ENCODE measurements at places on chromosomes 12 and 14.

DNA sequence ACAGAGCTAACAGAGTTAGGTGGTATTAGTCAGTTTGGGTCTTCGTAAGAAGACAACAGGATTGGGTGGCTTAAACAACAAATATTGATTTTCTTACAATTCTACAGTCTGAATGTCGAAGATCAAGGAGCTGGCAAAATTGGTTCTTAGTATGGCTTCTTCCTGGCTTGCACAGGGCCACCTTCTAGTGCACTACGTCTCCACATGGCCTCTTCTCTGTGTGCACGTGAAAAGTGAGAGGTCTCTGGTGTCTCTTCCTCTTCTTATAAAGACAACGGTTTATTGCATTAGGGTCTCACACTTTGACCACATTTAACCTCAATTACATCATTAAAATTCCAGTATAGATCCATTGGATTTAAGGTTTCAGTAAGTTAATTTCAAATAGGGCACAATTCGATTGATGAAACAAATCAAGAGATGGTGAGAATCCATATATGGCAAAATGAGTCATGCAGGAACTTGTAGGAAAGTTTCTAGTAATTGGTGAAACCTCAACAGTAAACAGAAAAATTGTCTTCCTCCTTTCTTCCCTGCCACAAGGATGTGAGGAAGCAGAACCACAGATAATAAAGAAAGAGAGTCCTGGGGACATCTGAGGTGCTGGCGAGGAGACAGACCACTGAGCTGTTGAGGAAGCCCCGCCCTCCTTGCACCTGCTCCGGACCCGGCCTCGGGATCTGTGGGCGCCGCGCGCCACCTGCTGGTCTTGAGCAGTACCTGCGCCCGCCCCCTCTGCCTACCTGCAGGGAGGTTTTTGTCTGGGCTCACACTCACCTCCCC lies 846.7 kb downstream of the TMEM121 start:
- peak; percentile 72 for DNase-seq

DNA sequence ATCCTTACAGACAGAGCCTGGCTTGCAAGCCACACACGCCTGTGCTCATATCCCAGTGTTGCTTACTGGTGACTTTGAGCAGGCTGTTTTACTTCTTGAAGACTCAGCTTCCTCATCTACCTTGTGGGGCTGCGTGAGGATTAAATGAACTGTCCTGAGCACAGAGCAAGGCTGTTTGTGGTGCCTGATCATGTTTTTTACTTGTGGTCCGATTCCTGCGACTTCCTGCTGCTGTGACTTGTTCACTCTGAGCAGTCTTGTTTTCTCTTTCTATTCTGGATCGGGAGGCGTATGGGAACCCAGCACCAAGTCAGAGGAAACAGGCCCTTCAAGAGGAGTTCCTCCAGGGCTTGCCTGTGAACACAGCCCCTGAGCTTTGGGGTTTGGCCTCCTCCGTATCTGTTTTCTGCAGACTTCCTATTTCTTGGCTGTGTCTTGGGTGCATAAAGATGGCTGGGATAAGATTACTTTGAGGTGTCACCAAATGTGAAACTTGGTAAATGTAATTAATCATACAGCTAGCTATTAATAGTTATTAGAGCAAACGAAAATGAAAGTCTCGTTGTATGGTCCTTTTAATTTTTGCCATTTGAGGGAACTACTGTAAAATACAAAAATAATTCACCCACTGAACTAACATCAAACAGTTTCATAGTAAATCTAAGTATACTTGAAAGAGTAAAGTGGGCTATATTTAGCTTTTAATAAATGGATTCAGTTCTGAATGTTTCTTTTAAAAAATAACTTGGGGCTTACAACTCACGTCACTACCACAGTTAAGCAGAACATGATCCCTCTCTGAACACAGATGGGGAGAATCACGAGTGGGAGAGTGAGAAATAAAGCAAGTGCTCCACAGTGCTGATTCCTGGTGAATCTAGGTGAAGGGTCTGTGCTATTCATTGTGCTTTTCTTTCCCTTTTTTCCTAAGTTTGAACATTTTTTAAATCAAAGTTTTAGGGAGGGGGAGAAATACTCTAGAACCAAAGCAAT lies 251.5 kb downstream of the FOXN3 start:
- DNase-seq = no peak

GRCh38 chr14:104891121-104891551 lies 26.1 kb downstream of the CEP170B start:
- no peak for DNase-seq

- DNase-seq = no peak
Measured at GRCh38 chr14:56814519-56814959, 4.3 kb upstream of the OTX2 start.

GRCh38 chr12:122090759-122091515 lies 12.4 kb downstream of the MLXIP start:
- DNase-seq = no peak

- DNase-seq = no peak
Measured at GRCh38 chr14:52023518-52023917, 34.2 kb downstream of the RTRAF start.

DNA sequence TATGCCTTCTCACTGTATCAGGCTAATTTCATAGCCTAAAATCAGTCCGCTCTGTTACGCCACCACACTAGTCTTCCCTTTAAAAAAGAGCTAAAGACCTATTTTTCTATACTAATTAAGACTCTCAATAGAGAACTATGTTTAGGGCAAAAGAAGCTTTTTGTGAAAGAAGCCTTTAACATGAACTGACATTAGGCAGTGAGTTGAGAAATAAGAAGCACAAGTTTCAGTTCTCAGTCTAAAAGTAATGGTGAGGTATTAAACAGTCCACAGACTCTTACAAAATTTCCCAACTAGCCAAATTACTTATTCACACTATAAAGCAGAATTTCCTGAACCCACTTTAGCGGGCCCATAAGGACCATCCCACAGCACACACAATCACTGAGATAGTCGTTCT lies 93.7 kb downstream of the SOX5 start:
- DNase-seq = no peak

- DNase-seq = no peak
Measured at GRCh38 chr12:1806301-1807086, 13.9 kb upstream of the LRTM2 start.

- no peak for DNase-seq
Measured at GRCh38 chr14:90544566-90544965, 147.7 kb downstream of the CALM1 start.

- DNase-seq = peak; percentile 45
Measured at GRCh38 chr14:64760146-64760755, 56.0 kb downstream of the PLEKHG3 start.

DNA sequence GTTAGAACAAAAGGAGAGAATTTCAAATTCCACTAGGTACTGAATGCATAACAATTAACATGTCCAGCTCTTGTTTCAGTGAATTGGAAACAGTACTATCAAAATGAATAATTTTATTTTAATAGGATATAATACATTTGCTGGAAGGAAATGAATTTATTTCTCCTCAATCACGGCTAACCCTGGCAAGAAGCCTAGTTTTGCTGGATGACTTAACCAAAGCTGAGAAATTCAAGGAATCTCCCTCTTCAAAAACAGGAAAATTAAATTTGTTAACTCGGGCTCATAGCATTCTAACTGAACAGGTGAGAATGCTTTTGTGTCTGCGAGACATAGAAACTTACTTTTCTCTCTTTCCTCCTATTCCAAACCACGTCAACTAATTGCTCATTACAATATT lies 163.5 kb upstream of the NEDD1 start:
- no peak for DNase-seq

DNA sequence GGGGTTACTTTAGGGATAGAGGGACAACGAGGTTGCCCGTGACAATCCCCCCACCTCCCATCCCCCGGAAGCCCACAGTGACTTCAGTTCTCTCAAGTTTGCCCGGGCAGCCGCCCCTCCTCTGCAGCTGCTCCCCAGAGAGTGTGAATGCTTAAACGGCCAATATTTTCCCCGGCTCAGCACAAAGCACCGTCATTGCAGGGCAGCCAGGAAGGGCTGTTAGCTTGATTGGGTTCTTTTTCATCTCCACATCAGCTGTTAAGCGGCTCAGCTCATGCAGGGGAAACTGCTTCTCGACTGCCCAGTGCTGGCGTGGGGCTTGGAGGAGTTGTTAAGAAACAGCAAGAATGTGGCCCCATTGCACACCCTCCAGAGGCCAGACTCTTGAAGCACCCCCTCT lies 120.5 kb upstream of the NCOR2 start:
- DNase-seq = peak; percentile 8

GRCh38 chr12:119512772-119513497 lies 80.6 kb upstream of the TMEM233 start:
- DNase-seq = no peak

- no peak for DNase-seq
Measured at GRCh38 chr12:51242120-51242519, 3.5 kb downstream of the DAZAP2 start.

DNA sequence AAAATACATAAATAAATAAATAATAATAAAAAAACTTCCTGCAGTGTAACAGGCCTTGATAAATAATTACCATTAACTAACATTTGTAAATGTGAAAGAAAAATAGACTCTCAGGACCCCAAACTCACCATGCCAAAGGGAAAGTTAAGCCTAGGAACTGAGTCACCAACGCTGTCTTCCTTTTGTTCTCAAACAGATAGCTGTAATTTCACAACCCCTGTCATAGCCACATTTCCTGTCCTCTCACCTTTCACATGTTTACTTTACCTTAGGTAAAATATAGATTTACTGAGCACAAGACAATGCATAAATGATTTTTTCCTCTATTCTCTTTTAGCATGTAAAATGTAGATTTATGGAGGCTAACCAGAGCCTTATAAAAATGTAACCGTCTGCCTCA lies 35.9 kb upstream of the CHST11 start:
- DNase-seq = no peak

DNA sequence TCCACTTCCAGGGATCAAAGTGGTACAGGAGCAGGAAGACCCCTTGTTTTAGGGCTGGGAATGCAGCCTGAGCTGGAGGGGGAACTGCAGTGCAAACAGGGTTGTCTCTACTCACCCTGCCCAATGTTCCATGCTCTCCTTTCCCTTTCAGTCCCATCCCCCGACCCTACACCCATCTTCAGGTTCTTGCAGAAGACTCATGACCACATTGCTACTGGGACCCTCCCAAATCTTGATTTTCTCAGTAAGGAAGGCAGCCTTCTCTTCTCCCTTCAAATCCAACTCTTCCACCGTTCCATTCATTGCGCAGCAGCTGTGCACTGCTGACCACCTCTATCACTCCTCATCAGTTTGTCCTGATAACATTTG lies 1.9 kb downstream of the SERPINA11 start:
- DNase-seq = no peak

DNA sequence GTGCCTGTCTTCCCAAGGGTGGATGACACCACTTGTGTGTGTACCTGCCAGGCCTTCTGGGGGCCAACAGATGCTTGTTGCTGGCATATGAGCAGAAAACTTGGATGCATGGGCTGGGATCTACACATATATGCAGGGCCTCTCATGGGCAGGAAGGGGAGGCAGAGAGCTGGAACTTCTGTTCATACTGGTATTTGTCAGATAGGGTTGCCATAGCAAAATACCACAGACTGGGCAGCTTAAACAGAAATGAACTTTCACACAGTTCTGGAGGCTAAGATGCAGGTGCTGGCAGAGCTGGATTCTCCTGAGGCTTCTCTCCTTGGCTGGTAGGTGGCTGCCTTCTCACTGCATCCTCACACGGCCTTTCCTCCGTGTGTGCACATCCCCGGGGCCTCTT lies 121.8 kb downstream of the SUDS3 start:
- no peak for DNase-seq

DNA sequence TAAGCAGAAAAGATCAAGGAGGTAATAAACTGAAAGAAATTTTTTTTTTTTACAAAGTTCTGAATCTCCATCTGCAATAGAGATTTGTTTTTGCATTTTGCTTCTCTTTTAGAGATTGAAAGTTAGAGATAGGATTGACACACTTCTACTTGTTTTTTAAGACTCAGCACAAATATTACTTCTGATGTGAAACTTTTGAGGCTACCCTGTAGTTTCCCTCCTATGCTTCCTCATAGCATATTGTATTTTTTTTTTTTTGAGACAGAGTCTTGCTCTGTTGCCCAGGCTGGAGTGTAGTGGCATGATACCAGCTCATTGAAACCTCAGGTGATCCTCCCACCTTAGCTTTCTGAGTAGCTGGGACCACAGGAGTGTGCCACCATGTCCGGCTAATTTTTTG lies 32.1 kb upstream of the SGPP1 start:
- no peak for DNase-seq

DNA sequence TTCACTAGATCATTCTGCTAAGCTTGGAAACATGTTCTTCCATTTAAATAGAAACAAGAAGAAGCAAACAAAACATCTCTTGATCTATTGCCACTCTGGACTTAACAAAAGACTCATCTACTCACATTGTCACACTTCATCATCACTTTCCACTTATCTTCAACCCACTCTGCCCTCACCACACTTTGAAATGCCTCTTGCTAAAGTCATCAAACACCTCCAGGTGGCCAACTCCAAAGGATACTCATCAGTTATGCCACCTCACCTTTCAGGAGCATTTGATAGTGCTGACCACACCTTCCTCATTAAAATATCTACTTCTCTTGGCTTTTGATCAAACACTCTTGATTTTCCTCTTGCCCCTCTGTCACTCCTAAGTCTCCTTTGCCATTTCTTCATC lies 7.2 kb downstream of the EFCAB11 start:
- no peak for DNase-seq

- DNase-seq = no peak
Measured at GRCh38 chr14:68379510-68380328, 413.1 kb downstream of the ZFP36L1 start.

- DNase-seq = no peak
Measured at GRCh38 chr14:98069712-98070171, 1202.3 kb downstream of the BCL11B start.

- no peak for DNase-seq
Measured at GRCh38 chr14:96245710-96246538, 10.1 kb upstream of the BDKRB1 start.

- no peak for DNase-seq
Measured at GRCh38 chr12:62045211-62045610, 215.0 kb upstream of the USP15 start.

- DNase-seq = no peak
Measured at GRCh38 chr12:72082986-72083820, 144.6 kb downstream of the TPH2 start.

GRCh38 chr14:73428353-73428824 lies 30.0 kb downstream of the NUMB start:
- no peak for DNase-seq

Measured in T-helper 2 cell treated with Interferon-gamma antibody and Interleukin-4, amounts not matched to agents 5 μg/mL and 100 μg/mL, for 36 hours (primary cell).